ENCODE measurements at places on chromosomes 3 and 15.

DNA sequence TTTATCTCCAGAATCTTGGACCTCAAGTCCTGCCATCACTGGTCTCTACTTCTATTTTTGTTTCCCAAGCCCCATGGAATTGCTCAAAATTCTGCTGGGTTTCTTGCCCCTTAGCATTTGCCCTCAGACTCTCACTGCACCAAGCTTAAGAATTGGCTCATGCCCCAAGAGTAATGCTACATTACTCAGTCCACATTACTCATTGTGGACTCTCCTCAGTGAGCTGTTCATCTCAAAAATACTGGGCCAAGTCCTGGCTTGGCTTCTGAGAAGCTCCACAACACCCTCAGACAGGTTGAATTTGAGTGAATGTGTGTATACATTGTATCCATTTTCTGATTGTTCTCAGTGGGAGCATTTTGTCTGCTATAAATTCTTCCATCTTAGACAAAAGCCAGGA, 364.4 kb upstream of the ARHGEF26 start:
- no peak for DNase-seq

DNA sequence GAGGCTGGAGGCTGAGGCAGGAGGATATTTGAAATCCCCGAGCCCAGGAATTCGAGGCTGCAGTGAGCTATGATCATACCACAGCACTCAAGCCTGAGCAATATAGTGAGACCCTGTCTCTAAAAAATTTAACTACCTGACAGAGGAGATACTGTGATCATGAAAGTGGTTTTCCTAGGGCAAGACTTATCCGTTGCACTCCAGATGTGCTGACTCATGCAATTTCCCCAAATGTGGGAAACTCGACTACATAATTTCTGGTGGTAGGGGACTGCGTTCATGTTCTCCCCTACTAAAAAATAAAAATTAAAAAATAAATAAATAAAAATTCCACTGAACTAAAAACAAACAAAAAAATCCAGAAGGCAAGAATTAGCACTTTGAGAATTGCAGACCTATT, 271.7 kb downstream of the SHQ1 start:
- DNase-seq, result no peak

- no peak for DNase-seq
Observed at GRCh38 chr3:129690406-129690805, 83.9 kb upstream of the PLXND1 start.

GRCh38 chr3:133478624-133479023, 78.8 kb downstream of the BFSP2 start:
- DNase-seq, result no peak

DNA sequence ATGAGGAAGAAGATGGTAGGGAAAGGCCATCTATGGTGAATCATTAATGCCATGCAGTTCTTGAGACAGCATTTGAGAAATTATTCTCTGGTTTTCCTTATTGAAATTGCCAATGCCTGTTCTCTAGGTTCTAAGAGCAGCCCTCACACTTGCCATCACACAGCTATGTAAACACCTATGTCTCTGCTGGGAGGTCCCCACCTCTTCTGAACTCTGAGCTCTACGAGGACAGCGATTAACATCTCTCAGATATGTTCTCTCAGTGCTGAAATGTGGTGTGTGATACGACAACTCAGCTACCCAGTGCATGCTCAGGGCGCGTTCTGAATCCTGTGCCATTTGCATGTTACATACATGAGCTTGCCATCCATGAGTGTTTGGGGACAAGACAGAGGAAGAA, 131.3 kb upstream of the CTDSPL start:
- no peak for DNase-seq

DNA sequence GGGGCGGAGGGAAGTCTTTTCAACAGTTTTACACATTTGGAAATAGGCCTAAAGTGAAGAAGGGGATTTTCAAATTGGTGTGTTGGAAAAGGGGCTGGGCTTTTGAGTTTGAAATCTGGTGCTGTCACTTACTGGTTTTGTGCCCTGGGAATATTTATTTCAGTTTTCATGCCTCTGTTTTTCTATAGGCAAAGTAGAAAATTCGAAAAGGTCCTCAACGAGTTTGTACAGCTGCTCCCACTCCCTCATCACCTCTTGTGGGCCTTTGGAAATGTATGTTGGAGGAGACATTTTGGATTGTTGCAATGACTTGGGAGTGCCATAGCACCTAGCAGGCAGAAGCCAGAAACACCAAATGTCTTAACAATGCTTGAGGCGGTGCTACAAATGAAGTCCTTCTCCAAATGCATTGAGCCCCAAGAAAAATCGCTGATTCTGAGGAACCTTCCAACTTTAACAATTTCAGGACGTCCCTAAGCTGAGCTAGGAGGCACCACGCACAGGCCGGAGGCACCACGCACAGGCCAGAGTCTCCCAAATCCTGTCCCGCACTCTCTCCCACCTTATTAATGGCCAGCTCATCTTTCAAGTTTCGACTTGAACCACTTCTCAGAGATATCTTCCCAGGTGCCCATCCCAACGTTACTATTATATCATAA, 639 bp upstream of the POLR2M start:
- DNase-seq, result no peak

DNA sequence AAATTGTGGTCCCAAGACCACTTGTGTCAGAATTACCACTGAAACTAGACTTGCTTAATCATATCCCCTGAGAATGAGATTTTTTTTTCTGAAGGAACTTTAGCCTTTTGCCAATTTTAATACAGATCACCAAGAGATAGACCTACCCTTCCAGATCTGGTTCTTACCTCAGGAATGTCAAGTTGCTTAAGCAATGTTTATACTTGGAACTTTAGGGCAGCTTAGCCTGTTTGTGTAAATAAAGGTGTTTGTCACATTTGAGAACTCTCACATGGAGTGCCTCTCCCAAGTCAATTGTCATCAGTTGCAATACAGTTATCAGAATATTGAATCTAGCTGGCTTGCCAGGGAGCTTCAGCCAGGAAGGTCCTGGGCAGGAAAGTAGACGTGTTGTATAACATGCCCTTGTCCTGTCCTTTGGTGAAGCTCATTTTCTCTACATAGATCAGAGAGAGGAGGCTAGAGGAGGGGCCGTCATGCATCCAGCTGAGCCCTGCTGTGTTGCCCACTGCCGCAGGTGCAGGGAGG, 3.9 kb downstream of the GPD1L start:
- DNase-seq, result no peak

DNA sequence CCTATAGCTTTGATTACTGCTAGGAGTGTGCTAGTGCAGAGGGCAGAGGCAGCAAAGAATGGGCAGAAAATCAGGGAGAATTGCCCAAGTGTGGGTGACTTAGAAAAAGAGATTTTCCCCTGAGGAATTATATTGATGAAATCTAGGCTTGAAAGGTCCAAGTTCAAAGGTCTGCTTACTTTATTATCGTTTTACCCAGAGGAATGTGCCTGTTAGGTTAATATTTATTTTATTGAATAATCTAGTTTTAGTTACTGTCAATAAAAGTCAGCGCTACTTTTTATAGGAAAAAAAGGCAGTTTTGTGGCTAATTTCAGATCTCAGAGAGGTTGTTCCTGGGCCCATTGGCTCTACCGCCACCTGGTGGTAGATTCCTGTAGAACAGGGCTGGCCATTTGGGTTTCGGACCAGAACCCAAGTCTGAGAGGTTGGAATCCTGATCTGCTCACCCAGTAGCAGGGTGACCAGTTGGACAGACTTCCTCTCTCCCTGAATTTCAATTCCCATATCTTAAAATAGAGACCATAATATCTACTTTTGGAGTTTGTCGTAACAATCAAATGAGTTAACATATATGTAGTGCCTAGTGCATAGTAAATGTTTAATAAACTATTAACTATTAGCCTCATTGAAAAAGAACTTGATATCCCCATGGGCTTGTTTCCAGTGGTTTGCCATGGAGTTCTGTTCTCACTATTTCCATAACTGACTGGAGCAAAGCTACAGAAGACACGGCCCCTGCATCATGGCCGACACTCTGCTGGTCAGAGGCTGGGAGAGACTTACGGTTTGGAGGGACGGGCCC, 62.7 kb upstream of the ZNF148 start:
- DNase-seq, result peak; percentile 33

DNA sequence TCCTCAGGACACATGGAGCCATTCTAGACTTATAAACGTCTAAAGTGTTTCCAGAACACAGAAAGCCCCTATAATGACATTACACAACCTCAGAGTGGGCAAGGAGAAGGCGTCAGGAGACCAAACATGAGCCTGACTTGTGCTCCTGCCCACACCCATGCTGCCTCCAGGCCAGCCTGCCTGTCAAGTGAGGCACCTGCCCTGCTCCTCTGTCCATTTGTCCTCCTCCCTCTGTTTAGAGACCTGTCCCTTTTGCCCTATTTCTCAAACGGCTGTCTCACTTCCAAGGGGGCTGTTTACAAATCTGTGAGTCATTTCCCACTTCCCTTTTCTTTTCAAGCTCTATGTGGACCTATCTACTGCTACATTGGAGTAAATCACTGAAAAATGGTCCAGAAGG, 21.0 kb downstream of the ZDHHC3 start:
- no peak for DNase-seq

GRCh38 chr3:97235611-97236315, 421.4 kb downstream of the EPHA6 start:
- no peak for DNase-seq

DNA sequence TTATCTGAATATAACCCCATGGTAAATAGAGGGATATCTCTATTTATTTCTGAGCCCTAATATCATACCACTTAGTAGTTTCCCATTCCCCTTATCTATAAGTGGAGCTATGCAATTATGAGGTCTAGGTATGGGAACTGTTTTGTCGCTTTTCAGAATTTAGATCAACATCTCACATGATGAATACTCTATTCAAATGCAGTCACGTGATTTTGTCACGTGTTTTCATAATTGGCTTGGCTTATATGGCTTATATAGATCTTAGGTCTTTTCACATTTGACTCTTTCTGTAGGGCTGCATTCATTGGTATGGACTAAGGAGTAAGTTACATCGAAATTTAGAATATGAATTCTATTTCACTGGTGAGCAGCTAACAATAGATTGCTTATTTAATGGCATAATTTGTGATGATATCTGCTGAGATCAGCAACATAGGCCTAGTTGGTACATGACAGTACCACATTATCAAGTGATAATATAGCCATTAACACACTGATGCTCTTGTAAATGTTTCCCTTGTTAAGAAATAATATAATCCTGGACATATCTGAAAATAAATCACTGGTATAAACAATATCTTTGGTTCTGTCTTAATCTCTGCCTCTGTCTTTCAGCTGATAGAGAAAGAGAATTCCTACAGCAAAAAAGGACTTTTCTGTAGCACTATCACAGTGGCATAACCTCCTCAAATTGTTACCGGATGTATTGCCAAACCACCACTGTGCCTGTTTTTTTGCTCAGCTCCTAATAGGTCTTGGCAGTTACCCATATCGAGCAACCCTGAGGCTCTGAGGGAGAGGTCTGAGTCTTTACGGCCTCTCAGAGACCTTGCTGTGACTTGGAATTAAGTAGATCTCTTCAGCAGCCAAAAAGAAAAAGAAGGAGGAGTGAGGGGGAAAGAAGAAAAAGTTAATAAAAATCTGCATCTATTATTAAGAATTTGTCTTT, 357.1 kb downstream of the ZPLD1 start:
- no peak for DNase-seq

- no peak for DNase-seq
Observed at GRCh38 chr3:172052405-172052804, 13.0 kb downstream of the FNDC3B start.

GRCh38 chr15:23069496-23070166, 30.3 kb upstream of the TUBGCP5 start:
- no peak for DNase-seq

GRCh38 chr3:87287011-87287410, 10.6 kb upstream of the POU1F1 start:
- DNase-seq, result no peak

DNA sequence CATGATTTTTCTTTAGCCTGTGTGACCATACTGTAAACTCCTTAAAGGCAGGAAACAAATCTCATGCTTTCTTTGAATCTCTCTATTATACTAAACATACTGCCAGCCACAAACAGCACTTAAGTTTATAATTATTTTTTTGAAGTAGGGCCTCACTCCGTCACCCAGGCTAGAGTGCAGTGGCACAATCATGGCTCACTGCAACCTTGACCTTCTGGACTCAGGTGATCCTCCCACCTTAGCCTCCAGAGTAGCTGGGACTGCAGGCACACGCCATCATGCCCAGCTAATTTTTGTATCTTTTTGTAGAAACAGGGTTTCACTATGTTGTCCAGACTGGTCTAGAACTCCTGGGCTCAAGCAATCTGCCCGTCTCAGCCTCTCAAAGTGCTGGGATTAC, 14.5 kb upstream of the SLITRK3 start:
- DNase-seq, result no peak

DNA sequence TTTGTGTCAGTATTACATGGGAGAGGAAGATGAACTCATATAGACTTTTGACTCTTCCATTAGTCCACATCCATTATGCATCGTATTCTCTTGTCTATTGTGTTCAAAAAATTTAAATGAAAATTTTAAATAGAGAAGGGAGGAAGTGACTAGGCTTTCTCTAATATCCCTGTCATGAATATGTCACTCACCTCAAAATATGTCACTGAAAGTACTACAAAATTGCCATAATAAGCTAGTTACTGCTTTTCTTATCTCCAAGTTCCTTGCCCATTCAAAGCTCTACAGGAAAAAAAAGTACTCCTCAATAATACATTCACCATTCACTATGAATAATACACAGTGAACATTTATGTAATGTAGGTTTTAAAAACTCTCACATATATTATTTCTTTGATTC, 22.3 kb upstream of the GHSR start:
- no peak for DNase-seq

GRCh38 chr3:185764980-185765370, 59.9 kb downstream of the IGF2BP2 start:
- DNase-seq, result no peak

DNA sequence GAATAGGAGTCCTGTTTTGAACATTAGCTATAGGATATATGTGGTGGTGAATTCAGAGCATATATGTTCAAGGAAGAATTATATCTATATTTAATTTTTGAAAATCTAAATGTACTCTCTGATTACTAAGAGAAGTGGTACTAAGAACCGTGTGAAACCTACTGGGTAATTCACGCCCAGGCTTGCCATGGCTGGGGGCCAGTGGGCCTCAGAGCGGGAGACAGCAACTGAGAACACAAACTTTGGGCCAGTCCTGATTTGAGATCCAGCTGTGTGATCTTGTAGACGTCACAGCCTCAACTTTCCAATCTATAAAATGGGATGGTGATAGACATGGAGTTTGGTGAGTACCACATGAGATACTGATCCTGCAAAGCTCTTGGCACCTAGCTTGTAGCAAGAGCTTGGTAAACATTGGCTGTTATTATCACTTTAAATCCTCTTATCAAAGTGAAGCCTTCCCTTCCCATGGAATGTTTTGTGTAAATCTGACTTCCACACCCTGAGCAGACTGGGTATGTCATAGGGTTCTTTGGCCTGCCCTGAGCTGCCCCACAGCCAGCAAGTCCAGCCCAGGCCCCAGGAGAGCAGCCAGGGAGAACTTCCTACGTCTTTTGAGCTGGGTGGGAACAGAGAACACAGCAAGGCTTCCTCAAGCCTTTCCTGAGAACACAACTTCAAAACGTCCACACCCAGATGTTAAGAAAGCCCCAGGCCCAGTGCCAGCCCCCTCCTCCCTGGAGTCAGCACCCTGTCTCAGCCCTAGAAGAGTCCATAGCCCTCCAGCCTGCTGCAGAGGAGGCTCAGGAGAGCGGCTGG, 8.2 kb upstream of the PAQR5 start:
- DNase-seq, result no peak

- no peak for DNase-seq
Observed at GRCh38 chr3:196619223-196619622, 20.3 kb upstream of the NRROS start.

- DNase-seq, result no peak
Observed at GRCh38 chr3:53772562-53772961, 73.7 kb downstream of the CHDH start.

GRCh38 chr3:87225659-87226058, 1.4 kb upstream of the CHMP2B start:
- no peak for DNase-seq
